Heart right ventricle (tissue), 16 donors: ENCODE measurements at places on chromosomes 3 and 15. TPM values are rescaled to one million over a fixed set of nuclear protein-coding genes. Genes with fewer than 3 reads are reported as not detected.

The CCDC13 gene
- total RNA-seq: 0.66 TPM

- peak; percentile 31 for DNase-seq
These were observed 10.3 kb downstream of the GPR156 start for GRCh38 chr3:120274739-120275167.

The ERICH6 gene
- total RNA-seq: 0.56 TPM

- peak; percentile 80 for DNase-seq
These were observed 119.8 kb downstream of the ADCY5 start for GRCh38 chr3:123328851-123329635.

GRCh38 chr3:12947504-12948369 is 106.4 kb upstream of the RPL32 start:
- peak; percentile 74 for DNase-seq

- no peak for DNase-seq
These were observed 6.3 kb downstream of the TBL1XR1 start for GRCh38 chr3:177190756-177191681.

The SIDT1 gene
- total RNA-seq: 0.72 TPM

DNA sequence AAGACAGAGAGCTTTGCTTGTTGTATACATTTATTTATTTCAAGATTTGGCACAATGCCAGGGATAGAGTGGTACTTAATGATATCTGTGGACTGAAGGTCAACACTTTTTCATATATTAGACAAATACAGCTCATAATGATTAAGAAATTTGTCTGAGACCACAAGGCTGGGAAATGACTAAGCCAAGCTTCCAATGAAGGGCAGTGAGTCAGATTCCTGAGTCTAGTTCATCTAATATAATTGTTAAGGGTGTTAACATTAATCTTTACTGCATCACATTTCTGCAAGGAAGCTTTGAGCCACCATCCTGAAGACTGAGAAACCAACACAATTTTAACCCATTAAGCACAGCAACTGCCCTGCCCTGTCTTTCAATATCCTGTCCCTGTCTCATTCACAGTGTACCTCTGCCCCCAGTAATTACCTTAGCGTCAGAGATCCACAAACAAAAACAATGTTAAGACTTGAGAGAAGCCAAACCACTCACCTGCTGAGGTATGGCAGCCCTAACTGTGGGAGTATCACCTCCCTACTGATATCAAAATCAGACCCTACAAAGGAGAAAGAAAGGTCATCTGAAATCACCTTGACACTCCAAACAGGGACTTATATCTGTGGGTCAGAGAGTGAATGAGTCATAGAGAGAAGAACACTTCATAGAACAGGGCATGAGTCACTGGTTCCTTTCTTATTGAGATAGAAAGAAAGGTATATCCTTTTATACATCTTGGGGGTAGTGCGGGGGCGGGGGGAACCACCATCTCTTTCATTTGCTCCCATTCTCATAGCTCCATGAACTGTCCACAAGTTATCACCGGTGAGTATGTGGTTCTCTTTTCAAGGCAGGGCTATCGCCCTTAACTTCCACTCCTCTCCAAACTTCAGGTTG is 74.7 kb downstream of the MAGI1 start:
- DNase-seq: no peak

DNA sequence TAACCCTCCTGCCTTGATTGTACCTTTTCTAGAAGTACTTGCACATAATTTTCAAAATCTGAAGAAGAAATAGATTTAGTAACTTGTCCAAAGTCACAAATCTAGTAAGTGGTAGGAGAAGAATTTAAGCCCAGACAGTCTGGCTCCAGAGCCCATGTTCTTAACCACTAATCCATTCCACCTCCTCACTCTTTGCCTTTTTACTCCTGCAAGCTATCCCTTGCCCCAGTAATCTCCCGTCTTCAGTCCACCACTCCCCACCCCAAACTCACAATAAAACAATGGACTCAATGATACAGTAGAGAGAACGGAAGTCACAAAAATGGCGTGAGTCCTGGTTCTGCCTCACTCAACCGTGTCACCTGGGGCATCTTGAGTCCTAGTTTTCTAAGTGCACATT is 48.7 kb downstream of the SETMAR start:
- DNase-seq: no peak

The SLC7A14 gene
- not detected for total RNA-seq

The PLA2G4F gene
- 0.55 TPM for total RNA-seq

- no peak for DNase-seq
These were observed 14.8 kb downstream of the ADAMTS7 start for GRCh38 chr15:78796510-78796909.

GRCh38 chr3:126460381-126460780 is 15.3 kb downstream of the ZXDC start:
- no peak for DNase-seq

DNA sequence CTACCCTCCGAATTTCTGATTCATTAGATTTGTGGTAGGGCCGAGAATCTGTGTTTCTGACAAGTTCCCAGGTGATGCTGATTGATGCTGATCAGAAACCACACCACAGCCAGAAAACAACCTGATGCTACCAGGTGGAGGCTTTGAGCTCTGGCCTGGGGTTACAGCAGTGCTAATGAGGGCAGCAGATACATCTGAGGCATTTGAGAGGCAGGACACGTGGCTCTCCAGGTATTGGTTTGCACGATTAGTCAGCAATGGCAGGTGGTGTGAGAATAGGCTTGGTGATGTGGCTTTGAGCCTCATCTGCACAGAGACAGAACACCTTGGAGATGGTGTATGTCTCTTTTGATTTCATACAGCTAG is 78.8 kb upstream of the THBS1 start:
- no peak for DNase-seq

DNA sequence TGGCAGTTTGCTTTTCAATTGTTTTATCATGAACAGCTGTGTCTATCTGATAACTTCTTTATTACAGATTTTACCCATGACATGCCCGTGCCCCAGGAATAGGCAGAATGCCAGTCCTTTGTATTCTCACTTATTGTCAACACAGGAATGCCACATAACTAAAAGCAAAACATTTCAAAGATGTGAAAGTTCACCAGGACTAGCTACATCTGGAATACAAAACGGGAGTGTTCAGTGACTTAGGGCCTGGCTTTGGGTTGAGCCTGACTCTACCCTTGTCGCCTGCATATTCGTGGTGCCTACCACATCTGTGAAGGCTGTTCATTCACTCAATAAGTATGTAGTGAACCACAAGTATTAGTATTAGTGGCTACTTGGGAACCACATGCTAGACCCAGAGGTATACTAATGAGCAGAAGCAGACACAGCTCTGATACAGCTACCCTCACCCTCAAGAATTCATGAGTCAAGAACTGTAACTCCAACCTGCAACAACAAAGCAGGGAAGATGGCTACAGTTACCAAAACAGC is 2.9 kb downstream of the TNFSF10 start:
- DNase-seq: no peak

The MAP3K13 gene
- total RNA-seq: 9.6 TPM

- peak; percentile 40 for DNase-seq
These were observed 114.7 kb downstream of the ETFA start for GRCh38 chr15:76196269-76197231.

DNA sequence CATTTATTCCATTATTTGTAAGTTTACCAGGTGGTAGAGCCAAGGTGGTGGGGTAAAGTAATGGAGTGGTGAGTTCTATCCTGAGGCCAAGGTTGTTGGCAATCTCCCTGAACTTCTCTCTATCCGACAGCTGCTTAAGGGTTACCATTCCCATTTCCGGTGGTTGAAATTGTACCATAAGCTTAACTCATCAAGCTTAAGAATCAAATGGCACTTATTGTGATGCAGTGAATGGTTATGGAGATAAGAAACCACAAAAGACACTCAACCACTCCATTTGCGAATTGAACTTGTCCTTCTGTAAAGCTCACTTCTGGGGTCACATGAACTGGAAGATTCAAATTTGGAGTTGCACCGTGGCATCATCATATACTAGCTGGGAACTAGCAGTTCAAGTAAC is 287.4 kb upstream of the SLCO3A1 start:
- no peak for DNase-seq

- no peak for DNase-seq
These were observed 256.0 kb upstream of the ZPLD1 start for GRCh38 chr3:102178817-102179216.

GRCh38 chr15:42032376-42033213 is 11.8 kb upstream of the PLA2G4E start:
- DNase-seq: no peak

DNA sequence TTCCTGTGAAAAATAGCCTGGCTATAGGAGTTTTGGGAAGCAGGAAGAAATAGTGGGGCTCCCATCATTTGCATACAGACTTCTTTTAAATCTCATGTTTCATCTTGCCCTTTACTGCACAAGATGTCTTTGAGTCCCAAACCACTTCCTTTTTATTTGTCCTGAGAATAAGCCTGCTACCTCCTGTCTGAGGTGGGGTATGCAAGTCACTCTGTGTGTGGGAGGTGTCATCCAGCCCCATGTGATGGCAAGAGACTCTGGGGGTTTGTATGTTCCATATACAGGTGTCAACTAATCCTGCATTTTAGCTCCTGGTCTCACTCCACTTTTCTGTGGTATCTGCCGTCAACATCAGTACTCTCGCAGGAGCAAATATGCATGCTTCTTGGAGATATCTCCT is 102.0 kb downstream of the OTOL1 start:
- DNase-seq: no peak

GRCh38 chr15:78866803-78867202 is 5.9 kb upstream of the MORF4L1 start:
- DNase-seq: no peak

The C3orf20 gene
- not detected for total RNA-seq

DNA sequence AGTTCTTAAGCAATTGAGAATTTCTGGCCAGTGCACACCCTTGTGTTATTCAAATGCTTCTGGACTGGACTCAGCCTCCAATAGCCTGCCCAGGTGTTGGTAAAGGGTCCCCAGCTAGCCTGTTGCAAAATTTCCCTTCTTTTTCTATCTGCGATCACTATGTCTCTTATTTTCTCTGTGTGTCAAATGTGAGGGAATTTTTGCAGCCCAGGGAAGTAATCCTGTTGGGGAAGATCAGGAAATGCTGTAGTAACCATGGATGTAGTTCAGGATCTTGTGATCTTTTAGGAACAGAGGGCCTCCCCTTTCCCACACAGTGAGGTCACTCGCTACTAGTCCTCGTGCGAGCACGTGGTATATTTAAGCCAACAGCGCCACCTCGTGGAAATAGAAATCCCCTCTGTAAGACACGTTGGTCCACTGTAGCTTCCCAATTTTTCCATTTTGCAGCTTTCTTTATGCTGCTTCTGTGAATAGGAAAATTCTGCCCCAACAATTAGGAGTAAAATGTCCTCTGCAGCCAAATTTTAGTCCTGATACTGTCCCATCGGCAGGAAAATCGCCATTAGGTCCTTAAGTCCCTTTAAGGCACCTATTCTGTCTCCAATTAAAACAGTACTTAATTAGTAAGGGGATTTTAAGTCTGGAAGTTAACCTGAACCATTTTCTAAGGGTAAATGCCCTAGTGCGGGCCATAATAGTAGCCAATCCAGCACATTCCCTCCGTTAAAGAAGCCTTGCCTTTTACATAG is 4.0 kb upstream of the SMCO1 start:
- peak; percentile 75 for DNase-seq

DNA sequence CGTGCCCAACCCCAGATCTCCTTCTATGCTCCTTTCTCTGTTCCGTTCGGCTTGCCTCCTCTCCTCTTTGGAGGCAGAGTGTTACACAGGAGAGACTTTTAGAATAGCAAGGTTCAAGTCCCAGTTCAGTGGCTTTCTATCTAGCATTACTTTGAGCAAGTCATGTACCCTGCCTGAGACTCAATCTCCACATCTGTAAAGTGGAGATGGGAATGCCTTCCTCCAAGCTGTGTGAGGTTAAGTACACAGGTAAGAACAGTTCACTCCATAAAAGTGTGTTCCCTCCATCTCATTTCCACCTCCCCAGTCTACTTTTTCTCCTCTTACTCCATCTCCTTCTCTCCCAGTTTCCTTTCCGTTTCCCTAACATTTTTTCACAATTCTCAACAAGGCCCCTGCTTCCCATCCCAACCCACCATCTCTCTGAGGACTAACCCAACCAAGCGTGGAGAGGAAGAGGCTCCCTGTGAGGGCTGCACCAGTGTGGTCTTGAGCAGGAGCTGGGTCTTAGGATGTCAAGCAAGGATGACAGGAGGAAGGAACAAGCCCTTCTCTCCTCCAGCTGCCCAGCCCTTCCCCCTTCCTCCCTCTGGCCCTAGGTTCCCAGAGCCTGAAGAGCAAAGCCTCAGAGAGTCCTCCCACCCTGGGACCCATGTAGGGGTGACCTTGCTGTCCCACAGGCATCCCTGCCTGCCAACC is 6.4 kb downstream of the ATP8B4 start:
- no peak for DNase-seq

The CLDN1 gene
- total RNA-seq: not detected

GRCh38 chr15:64443747-64444621 is 16.4 kb upstream of the ZNF609 start:
- DNase-seq: peak; percentile 6

The TRMT10C gene
- total RNA-seq: 23.3 TPM

The P2RY1 gene
- total RNA-seq: 3.2 TPM

DNA sequence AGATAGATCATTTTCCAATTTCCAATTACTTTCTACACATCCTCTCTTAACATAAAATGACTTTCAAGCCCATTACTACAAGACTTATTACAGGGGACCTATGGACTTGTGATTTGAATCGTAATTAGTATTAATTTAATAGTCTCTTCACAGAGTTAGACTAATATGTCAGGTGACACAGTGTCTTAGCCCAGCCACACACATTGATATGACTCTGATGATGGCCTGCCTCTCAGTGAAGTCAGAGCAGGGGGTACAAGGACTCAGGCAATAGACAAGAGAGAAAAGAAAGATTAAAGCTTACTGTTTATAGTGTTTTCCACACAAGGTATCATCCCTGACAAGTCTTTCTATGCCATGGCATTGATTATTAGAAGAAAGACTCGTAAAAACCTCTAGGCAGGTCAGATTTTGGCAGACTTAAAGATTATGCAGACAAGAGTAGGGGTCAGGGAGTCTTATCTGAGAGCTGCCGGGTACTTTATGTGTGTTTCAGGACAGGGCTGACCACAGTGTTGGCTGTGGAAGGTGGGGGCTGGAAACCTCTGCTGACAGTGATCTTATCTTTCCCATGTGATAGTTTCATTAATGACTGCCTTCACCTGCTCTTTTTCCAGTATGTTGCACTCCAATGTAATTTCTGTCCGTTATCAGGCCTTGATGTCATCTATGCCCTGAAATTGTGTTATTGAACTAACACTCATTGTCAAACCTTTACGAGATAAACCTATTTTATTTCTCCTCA is 50.1 kb downstream of the B3GALNT1 start:
- no peak for DNase-seq

DNA sequence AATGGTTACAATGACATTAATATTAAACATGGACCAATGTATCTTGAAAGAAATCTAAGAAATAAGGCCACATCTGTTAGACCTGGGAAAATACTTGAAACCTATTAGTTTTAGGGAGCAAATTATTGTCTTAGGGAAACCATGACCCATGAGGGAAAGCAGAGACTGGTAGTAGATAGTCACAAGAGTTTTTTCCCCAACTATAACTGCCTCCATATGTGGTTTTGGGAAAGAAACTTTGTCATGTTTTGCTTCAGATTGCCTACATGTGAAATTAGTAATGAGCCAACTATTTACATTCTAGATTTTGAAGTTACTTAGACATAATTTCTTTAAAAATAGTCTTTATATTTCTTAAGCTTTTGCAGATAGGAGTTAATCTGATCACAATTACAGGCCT is 474.9 kb downstream of the ROBO2 start:
- no peak for DNase-seq
